Activated T-helper 1 cell treated with anti-CD3 and anti-CD28 coated beads, Interleukin-2, amount 50 U/mL, for 16 hours (primary cell): ENCODE measurements at places on chromosomes 1 and 21.

DNA sequence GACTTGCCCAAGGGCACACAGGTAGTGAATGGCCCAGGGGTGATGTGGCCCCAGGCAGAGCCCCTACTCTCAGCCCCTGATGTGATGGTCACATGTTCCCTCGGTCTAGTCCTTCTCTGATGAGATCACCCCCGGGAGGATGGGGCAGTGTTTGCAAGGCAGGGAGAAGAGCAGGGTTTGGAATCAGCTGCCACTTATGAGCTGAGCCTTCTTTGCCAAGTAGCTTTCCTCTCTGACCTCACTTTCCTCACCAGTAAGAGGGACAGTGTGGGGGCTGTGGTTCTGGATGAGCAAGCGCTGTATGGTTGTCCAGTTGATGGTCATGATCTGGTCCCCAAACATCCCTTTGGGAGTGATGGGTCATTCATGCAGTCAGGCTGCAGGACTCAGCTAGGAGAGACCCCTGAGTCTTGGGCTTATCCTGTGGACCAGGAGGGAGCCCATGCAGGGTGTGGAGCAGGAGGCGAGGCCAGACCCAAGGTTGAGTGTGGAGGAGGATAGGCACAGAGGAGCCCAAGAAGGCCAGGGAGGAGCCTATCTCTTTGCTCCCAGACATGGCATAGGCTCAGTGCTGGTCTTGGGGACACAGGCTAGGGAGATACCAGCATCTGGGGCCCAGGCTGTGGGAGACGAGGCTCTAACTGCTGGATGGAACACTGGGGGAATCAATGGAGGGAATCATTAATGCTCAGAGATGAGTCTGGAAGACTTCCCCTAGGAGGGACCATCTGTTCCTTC is 15.9 kb upstream of the PEAR1 start:
- no peak for DNase-seq

DNA sequence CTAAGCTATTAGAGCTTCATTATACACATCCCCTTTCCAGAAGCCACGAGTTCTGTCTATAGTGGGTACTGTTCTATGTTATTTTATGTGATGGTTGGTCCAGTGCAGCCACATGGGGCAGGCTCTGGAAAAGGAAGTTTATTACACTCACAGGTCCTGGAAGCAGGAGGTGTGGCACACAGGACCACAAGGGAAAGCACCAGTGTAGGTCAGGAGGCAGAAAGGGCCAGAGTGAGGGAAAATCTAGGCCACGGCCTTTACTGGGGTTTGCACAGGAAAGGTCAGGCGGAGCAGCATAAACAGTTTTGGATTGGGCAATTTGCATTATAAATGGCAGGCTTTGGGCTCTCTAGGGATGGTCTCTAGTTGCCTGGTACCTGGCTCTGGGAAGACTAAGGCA is 21.8 kb upstream of the CNIH3 start:
- DNase-seq, result no peak

DNA sequence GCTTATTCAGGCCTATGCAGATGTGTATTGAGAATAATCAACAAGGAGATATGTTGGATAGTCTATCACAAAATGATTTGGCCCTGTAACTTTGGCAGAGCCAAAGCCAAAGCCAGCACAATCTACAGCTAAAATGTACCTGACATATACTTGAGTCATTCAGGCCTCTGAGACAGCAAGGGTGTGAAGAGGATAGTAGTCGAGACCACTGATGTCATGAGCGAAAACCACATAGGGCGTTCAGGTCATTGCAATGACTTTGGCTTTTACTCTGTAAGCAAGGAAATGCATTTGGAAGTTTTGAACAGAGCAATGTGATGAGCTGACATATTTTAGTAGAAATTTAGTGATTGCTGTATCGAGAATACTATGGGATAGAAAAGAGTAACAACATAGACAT is 579.6 kb downstream of the AMY1C start:
- no peak for DNase-seq

- no peak for DNase-seq
Measured at GRCh38 chr1:47529520-47530098, 91.8 kb downstream of the FOXD2 start.

DNA sequence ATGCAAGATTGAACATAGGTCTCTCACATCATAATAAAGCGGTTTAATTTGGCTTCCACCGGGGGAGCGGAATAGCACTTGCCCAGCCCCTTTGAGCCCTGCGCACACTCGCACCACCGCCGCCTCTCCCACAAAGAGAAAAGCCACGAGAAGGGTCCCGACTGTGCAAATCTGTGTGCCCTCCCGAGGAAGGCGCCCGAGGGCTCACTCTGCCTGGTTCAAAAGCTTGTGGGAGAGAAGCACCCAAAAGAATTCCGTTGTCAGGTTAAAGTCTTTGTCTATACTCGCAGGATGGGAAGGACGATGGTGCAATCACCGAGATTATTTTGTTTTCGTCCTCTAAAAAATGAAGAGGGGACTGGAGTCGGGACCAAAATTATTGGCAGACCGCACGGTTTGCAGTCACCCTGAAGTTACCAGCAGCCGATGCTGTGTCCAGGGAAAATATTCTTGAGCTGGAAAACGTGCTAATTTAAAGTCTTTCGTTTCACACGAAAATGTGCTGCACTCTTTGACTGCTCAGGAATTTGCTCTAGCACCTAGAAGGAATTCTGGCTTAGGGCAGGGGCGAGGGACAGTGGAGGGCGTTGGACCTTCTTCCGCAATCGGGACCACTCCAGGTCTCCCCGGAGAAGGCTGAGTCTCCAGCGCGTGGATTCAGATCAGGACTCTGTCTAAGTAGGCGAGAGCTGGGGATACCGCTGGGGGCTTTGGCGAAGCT is 6.6 kb upstream of the SIM2 start:
- no peak for DNase-seq

- no peak for DNase-seq
Measured at GRCh38 chr21:34544032-34544496, 32.1 kb upstream of the KCNE1 start.

GRCh38 chr1:110787328-110788071 is 85.4 kb upstream of the CD53 start:
- DNase-seq, result no peak

DNA sequence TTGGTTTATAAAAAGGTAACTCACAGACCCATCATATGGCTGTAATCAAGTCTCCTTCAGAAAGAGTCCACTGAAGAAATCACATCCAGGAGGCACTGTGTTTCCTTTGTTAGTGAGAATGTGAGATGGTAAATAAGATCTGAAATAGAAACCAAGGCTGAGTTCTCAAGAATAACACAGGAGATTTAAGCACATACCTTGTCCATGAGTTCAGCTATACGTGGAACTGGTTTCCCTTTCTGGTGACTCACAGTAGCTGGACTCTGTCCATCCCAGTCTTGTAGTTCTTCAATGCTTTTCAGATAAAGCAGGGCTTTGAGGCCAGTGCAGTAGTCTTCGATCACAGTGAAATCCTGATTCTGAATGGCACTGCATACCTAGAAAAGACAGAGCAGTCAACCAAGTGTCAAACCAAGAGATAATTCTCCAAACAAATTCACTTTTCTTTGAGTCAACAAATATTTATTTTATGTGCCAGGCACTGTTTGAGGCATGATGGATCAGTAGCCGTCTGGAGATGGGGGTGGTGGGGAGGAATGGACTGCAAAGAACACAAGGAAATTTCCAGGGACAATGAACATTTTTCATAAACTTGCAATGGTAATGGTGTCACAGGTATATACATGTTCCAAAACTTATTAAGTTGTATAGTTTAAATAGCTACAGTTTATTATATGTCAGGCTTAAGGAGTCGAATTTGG is 471.4 kb downstream of the PTBP2 start:
- no peak for DNase-seq

GRCh38 chr1:11960715-11961114 is 19.5 kb upstream of the MFN2 start:
- no peak for DNase-seq

DNA sequence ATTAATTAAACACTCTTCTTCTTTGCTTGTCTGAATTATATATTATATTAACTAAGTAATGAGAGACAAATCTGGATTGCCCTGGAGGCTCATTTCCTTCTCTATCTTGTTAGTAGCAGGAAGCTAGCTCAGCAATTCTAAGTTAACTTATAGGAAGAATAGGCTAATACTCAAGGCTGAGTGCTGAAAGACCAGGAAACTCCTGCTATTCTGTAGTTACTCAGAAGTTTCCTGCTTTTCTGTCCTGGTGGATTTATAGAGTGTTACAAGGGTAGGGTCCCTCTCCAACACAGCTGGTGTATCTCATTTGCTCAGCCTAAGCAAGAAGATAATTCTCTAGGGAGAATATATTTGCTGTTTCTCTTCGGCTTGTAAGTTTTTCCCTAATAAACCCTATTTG is 29.2 kb downstream of the HSPA13 start:
- DNase-seq, result no peak

DNA sequence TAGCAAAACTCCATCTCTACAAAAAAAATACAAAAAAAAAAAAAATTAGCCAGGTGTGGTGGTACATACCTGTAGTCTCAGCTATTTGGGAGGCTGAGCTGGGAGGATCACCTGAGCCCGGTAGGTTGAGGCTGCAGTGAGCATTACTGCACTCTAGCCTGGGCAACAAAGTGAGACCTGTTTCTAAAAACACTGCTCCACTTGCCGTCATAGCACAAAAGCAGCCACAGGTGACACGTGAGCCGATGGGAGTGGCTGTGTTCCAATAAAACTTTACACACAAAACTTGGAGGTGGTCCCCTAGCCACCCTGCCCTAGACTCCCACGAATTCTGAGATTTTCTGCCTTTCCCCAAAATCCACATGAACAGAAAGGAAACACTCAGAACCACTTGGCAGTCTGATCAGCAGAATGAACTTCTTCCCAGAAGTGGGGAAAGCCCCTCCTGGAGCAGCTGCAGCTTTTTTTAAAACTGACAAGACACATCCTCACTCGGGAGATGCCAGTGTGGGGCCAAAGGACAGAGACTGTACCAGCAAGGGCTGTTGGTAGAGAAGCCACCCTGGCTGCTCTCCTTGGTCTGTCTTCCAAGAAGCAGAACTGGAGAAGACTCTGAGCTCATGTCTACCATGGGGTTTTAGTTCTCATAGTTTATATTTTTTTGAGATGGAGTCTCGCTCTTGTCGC is 23.3 kb downstream of the PLEKHM2 start:
- no peak for DNase-seq

DNA sequence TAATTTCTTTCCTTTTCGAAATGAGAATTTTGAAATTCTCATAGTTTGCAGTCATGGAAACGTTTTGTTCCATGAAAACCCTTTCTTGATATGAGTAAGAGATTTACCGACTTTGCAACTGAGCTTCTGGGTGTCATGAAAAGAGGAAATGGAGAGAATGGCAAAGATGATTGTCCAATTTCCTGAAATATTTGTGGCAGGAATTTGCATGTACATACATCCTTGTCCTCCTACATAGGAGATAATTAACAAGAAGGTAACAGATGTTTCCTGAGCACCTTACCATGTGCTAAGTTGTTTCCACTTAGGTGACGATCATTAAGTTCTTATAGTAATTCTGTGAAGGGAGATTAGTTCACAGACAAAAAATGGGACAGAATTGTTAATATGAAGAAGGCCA is 170.7 kb downstream of the NEGR1 start:
- DNase-seq, result no peak

- DNase-seq, result no peak
Measured at GRCh38 chr1:38465460-38465859, 394.1 kb downstream of the RRAGC start.

DNA sequence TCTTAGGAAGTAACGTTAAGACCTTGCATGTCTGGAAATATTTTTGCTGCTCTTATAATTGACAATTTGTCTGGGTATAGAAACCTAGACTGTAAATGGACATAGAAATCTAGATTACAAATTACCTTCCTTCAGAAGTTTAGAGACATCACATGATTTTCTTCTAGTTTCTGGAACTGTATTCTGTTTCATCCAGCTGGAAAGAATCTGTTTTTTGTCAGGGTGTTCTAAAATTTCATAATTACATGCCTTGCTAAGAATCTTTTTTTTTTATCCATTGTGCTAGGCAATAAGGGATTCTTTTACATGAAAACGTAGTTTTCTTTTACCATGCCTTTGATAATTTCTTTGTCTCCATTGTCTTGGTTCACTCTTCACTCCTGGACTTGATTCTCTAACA is 20.7 kb upstream of the S100A7 start:
- no peak for DNase-seq

GRCh38 chr21:46150073-46150472 is 5.3 kb downstream of the FTCD start:
- DNase-seq, result no peak

- DNase-seq, result no peak
Measured at GRCh38 chr1:89842567-89843272, 21.9 kb downstream of the LRRC8D start.

DNA sequence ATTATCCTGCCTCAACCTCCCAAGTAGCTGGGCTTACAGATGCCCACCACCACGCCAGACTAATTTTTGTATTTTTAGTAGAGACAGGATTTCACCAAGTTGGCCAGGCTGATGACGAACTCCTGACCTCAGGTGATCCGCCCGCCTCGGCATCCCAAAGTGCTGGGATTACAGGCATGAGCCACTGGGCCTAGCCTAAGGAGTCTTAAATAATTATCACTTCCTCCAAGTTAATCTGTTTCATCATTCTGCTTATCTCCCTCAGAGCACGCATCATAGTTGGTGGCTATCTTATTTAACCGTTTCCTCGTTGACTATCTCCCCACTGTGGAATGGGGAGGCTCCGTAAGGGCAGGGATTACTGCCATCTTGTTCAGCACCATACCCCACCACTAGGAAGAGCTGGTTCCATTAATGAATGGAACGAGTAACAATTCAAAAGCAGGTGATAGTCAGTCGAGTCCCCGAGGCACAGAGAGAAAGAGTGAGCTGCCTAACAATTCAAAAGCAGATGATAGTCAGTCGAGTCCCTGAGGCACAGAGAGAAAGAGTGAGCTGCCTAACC is 52.7 kb downstream of the GLUL start:
- DNase-seq, result no peak

DNA sequence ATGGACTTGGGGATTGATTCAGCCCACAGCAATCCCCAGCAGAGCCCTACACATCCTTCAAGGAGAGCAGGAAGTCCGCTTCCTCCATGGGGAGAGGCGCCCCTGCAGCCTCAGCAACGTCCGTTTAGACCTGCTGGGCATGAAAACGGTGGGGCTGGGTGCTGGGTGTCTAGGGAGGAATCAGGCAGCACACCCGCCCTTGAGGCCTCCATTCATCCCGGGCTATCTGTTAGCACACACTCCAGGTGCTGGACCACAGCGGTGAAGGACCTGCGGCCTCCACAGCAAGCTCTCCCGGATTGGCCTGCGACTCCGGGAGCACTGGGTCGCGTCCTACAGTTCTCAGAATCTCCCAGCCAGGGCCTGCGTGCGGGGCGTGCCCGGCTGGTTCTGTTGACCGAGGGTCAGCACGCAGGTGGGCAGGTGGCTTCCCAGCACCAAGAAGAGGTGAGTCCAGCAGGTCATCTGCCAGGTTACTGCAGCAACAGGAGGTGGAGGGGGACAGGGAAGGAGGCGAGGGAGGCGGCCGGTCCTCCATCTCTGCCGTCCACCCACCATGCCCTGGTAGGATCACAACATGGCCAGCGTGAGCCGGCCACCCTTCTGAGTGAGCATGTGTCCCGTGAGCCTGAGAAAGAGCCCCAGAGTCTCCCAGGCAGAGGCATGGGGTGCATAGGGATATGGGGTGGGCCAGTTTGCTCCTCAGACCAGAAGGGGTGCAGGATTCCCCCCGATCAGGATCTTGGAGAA is 96.6 kb downstream of the RIPK4 start:
- DNase-seq, result no peak

GRCh38 chr1:64038965-64039364 is 164.5 kb upstream of the UBE2U start:
- no peak for DNase-seq
